ENCODE measurements at places on chromosomes 3 and 15.
A peak's percentile ranks its signal among the peaks of the same experiment; 100 is the strongest.

DNA sequence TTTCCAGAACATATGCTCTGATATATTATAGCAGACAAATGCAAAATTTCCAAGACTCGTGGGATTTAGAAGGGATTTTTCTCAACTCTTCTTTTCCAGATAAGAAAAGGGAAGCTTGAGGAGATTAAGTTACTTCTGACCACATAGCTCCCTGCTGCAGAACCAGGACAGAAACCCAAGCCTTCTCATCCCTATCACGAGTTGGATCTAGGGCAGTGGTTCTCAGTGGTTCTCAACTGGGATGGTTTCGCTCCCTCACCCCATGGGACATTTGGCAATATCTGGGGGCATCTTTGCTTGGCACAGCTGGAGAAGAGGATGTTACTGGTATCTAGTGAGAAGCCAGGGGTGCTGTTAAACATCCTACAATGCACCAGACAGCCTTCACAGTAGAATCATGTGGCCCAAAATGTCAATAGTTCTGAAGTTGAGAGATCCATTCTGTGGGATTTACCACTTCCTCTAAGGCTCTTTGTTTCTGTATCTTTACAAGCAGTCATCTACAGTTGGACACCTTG lies 64.2 kb downstream of the LIPC start:
- no peak for DNase-seq

- DNase-seq, result no peak
Measured at GRCh38 chr3:75248974-75249373, 415.2 kb upstream of the FRG2C start.

DNA sequence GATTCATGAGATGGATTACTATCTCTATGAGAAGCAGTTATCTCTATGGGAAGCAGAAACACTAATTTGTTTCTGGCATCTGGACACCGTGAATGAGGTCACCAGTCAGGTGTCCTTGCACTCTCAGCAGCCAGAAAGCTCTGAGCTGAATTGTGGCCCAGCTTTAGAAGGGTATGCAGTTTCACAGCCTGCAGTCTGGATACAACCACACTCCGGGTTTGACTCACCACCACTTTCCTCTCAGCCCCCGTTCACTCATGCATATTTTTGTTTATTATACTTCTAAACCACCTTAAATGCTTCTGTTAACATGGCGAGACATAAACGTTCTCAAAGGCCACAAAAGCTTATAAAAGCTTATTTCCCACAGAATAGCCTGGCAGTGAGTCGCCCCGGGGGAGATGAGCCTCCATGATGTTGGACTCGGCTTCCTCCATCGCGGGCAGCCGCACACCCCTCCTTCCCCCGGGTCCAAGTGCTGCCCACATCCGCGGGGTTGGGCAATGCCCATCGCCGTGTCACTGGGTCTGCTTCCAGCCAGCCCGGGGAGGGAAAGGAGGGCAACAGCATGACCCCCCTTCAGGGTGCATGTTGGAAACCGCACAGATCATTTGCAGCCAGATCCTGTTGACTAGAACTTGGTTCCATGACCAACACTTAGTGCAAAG lies 16.8 kb upstream of the SLC41A3 start:
- DNase-seq, result no peak

- DNase-seq, result no peak
Measured at GRCh38 chr15:92770641-92771040, 115.1 kb upstream of the FAM174B start.

GRCh38 chr3:110711851-110712516 lies 359.6 kb upstream of the NECTIN3 start:
- no peak for DNase-seq

DNA sequence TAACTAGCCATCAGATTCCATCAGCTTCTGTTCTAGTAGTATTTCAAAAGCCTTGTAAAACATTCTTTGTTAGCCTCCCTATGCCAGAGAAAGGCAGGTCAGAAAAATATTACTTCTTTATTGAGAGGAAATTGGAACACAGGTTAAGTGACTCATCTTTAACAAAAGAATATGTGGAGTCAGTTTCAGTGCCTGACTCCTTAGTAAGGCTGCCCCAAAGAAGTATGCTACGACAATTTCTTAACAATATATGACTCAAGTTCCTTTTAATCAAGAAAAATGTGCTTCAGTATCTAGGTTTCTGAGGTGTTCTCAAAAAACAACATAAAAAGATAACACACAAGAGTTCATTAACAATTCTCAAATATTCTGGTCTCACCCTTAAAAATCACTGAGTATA lies 139.2 kb downstream of the VPS13C start:
- DNase-seq, result no peak

DNA sequence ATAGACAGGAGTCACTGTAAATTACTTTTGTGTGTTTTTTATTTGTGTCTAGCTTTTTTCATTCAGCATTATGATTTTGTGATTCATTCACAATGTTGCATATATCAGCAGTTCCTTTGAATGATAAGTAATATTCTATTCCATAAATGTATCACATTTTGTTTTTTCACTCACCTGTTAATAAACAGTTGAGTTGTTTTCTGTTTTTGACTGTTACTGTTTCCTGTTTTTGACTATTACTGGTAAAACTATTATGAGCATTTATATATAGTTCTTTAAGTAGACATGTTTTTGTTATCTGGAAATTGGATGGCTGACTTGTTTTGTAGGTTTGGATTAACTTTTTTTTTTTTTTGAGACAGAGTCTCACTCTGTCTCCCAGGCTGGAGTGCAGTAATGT lies 138.4 kb downstream of the RSRC1 start:
- no peak for DNase-seq

DNA sequence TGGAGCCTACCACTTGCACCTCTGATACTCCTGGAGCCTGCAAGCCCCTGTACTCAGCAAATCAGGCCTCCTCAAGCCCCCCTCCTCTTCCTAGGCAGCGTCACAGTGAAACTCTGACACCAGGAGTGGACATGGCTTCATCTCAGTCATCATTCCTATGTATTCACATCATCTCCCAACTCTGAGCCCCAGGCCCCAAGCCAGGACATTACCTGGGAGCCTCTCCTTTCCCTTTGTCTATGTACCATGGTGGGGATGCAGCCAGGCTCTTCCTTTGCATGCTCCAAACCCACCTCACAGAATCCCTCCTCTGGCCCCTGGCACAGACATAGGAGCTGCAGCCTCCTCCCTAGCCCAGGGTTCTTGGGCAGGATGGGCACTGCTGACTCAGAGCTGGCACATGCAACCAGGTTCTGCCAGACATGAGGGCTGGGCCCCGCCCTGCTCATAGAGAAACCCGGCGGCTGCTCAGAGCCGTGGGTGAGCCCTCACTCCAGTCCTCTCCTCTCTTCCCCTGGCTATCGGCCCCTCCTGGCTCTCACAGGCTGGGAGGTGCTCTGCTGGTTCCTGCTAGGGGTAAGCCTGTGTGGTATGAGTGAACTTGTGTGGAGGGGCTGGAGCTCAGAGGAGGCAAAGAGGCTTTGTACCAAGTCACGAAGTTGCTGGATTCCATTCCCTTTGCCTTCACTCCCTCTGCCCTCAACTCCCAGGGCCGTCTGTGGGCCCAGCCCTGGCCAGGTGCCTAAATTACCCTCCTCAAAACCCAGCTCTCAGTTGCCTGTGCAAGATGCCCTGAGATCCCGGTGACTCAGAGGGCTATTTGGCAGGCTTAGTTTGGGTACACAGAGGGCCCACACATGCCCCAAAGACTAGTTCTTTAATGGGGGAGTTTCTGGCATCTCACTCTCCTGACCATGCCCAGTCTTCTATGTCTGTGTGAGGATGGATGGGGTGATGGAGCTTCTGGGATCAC lies 1.9 kb upstream of the PLCD1 start:
- DNase-seq, result peak; percentile 60

GRCh38 chr15:45456212-45457106 lies 66.1 kb downstream of the SLC30A4 start:
- peak; percentile 86 for DNase-seq

- no peak for DNase-seq
Measured at GRCh38 chr3:45966950-45967640, 23.8 kb downstream of the CXCR6 start.

DNA sequence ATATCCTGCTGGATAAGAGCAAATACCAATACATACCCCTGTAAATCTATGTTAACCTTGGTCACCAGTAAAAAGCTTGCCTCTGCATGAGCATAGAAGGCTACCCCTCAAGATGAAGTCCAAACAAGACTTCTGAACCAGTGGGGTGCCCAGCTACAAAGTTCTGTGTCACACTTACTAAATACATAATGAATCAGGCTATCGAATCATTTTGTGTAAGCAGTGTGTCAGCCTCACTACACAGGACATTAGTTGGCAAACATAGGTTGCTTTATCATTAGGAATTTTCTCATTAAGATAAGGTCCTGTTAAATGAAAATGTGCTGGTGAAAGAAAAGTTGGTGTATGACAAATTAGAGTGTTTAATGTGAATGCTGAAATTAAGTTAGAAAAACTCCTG lies 452.0 kb downstream of the MFSD1 start:
- no peak for DNase-seq

- no peak for DNase-seq
Measured at GRCh38 chr15:74233851-74234597, 2.1 kb upstream of the CCDC33 start.

DNA sequence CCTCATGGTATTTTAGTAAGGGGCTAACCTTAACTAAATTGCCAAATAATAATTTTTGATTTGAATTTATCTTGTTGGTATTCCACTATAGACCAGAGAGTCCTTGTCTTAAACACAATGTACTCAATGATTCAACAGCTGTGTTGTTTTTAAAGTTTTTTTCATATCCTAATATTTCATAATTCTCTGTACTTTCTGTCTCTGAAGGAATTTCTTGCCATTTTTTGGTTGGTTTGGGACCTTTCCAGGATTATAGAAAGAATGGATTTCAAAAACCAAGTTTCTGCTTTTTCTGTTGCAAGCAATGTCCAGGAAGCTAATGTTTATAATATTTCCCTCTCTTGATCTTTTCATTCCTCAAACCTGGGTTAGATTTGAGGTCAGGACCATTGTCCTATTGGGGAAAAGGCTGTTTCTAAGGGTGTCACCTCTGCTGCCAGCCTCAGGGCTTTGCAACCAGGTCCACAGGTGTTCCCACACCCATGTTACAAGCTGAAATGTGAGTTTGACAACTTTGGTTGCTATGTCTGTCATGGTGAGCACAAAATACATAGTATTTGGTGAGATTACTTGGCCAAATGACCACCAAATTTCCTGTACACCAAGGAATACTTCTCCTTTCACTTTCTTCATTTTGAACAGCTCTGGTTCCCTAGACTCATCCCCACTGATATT lies 363.7 kb upstream of the RGMA start:
- no peak for DNase-seq

- DNase-seq, result no peak
Measured at GRCh38 chr15:66868918-66869317, 166.9 kb downstream of the SMAD6 start.

DNA sequence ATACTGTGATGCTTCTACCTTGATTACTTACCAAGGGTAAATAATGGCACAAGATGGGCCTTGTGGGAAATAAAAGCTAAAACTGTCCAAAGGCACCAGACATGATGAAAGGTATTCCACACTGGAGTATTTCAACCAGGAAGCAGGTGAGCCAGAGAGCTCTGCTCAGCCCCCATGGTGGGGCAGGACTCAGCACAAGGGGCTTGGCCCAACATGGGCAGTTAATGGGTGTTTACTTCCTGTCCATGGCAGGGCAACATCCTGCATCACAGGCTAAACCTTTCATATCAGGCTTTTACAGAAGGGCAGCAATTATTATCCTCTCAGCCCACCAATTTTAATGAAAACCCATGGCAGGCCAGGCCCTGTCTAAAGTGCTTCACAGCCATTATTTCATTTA lies 38.2 kb downstream of the MAGI1 start:
- no peak for DNase-seq

DNA sequence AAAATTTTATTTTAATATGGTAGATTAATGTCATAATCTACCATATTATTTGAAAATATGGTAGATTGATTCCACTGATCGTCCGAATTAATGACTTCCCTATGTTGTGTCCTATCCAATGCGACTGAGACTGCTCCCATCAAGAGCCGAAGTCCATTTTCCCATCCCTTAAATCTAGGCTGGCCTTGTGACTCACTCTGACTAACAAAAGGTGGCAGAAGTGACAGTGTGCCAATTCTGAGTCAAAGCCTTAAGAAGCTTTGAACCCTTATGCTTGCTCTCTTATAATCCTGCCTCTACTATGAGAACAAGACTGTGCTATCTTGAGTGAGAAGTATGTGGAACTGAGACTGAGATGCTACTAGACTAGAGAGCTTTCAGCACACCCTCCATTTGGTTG lies 387.2 kb downstream of the ROBO1 start:
- no peak for DNase-seq

GRCh38 chr3:65793495-65794200 lies 245.1 kb downstream of the MAGI1 start:
- DNase-seq, result no peak

GRCh38 chr3:72210261-72210660 lies 425.3 kb upstream of the PROK2 start:
- DNase-seq, result no peak

DNA sequence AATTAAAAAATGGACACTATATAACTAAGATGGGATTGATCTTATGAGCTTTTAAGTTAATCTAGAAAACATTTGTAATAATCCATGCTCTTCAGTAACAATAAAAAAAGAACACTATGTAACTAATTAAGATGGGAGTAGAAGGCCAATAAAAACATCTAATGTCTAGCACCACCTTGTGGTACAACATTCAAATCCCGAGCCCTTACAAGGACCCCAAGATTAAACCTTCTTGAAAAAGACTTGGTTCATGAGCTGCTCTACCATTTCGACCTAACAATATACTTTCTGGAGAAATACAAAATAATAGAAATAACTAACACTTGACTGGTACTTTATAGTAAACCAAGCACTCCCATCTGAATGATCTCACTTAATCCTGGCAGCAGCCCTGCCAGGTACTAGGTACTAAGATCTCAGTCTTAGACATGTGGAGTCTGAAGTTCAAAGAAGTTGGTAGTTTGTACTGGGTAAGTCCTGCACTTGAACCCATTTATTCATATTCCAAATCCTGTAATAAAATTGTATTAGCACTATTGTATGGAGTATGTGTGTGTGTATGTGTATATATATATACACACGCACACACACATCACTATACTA lies 21.8 kb downstream of the METTL6 start:
- DNase-seq, result no peak

- DNase-seq, result no peak
Measured at GRCh38 chr3:156187146-156187769, 66.9 kb downstream of the KCNAB1 start.

GRCh38 chr3:9947025-9947995 lies 4.9 kb downstream of the PRRT3 start:
- no peak for DNase-seq

GRCh38 chr3:72665103-72665502 lies 183.1 kb downstream of the SHQ1 start:
- DNase-seq, result no peak

DNA sequence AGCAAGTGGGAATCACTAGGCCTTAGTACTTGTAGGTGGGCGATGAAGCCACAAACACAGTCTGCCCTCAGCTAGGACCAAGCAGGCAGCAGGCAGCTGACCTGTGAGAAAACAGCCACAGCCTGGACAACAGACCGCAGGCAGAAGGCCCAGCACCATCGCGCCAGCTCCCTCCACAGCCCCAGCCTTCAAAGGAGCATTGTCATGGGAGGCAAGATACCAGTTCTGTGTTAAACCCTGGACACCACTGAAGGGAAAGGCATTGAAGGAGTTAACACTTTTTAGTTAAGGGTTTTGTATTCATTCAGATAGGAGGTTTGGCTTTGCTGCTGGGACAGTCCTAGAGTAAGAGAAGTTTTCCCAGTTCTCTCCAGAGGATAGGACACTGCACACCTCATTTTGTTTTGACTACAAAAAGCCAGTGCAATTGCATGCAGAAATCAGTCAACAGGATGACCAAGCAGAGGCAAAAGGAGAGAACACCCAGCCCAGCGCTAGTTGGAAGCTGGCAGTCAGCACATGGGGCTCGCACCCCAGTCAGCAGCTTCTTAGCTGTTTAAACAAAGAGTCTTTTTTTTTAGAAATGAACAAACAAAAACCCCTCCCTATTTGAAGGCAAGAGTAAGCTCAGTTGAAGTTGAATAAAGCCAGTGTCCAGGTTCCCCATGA lies 286.1 kb upstream of the TPM1 start:
- no peak for DNase-seq
